NCI-H1417 (cell line): ENCODE measurements at places on chromosomes 5 and 9.

- peak; percentile 58 for DNase-seq
These were observed 19.0 kb downstream of the NEURL1B start for GRCh38 chr5:172659909-172660628.

DNA sequence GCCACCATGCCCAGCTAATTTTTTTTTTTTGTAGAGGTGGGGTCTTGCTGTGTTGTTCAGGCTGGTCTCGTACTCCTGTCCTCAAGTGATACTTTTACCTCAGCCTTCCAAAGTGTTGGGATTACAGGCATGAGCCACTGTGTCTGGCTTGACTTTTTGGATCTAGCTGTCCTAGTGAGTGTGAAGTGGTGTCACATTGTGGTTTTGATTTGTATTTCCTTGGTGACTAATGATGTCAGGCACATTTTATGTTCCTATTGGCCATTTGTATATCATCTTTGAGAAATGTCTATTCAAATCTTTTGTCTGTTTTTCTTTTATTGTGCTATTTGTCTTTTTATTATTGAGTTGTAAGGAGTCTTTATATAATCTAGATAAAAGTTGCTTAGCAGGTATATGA is 53.5 kb upstream of the MCCC2 start:
- no peak for DNase-seq

DNA sequence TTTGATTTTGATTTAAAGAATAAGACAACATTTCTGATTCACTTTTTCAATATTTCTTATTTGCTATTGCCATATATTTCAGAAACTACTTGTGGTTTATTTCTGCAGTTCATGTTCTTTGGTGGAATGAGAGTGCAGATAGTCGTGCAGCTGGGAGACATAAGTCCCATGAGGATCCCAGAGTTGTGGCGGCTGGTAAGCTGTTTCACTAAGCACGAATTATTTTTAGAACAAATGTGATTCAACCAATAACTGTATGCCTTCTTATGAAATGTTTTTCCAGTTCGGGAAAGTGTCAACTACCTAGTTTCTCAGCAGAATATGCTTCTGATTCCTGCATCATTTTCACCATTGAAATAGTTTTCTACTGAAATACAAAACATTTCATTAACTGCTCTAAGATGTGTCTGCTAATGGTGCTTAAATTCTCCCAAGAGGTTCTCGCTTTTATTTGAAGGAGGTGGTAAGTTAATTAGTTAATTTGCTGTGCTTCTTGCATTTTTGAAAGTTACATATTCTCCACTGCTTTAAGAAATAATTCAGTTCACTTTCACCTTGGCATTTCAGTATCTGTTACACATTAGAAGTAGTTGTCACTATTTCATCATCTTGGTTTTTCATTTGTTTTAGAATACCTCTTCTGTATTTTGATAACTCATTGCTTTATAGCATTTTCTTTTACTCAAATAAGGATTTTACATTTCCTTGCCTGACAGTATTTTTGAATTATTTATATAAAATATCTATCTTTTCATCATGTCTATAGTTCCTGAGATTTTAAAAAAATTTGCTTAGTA is 9.0 kb downstream of the NIPSNAP3B start:
- no peak for DNase-seq

DNA sequence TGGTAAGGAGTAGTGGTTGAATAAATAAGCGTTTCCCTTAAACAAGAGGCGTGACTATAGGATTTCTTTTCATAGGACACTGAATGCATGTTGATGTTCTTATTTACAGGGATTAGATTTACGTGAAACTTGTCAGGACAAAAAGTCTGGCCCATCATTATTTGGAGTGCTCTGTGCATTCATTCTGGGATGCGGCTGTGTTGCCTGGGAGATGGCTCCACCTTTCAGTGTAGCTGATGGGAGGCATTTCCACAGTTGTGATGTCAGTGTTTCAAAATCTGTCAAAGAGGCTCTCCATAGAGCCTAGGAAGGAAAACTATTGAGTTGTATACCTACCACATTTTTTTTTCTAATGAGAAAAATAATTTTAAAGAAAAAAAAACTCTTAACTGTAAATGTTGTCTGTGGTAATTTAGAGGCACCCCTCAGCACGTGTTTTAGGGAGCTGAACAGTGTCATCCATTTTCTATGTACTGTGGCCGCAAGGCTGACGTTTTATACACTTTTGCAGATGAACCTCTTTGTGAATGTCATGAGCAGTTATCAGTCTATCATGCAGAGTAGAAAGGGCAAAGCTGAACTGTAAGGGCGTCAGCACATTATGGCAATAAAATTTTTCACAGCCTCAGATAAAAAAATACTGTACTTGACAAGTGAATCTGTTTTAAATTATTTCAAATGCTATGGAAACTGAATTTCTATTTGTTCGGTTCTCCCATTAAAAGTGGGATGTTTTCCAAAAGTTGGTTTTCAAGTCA is 202.7 kb downstream of the PBX3 start:
- DNase-seq, result no peak

DNA sequence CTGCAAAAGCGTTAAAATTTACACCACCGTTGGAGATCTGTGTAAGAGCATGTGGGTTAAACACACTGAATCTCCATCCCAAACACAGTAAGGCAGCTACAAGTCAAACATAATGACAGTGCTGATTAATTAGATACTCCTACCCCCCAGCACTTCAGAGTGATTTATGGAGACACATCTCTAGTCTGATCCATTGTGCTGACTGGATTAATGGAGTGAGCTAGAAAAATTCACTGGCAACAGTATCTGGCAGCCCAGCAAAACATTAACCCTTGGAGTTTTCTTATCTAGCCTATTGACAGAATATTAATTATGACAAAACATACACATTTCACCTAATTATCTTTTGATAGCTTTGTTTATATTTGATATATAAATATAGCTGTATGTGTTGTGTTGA is 188.6 kb upstream of the ISL1 start:
- DNase-seq, result peak; percentile 97

- DNase-seq, result no peak
These were observed 126.5 kb upstream of the TRPC7 start for GRCh38 chr5:136491806-136492205.

DNA sequence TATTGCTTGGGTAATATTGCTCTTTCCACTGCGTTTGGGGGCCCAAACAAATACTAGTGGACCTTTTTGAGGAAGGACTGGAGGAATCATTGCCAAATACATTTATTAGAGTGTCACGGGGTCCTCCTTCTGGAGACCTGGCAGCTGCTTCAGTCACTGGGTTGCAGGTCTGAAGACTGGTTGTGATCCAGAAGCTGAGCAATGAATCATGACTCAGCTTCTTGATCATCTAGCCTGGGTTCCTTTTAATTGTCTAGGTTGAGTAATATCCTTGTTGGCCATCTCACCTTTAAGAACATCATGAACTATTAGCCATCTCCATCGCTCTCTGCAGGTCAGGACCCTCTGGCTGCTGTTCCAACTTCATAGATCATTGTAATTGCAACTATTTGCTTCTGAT is 15.4 kb upstream of the UBAP1 start:
- DNase-seq, result no peak

GRCh38 chr5:177327539-177328522 is 16.1 kb upstream of the MXD3 start:
- DNase-seq, result no peak

DNA sequence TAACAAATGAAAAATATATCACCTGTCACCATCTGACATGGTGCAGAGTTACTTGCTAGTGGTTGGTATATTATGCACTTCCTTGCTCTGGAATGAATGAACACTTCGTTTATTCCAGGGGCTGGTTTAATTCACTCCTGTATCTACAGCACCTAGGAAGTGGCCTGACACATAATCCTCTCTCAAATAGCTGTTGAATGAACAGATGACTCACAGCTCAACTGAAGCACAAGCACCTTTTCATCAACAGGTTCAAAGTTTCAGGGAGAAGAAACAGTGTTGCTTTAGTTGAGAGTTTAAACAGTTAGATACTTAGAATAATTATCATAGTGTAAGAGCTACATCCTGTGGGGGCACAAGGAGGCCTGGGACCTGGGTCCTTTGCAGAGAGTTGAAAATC is 135.0 kb upstream of the DAP start:
- DNase-seq, result no peak

GRCh38 chr9:20782289-20782688 is 98.2 kb downstream of the FOCAD start:
- DNase-seq, result no peak

- DNase-seq, result peak; percentile 28
These were observed 13.6 kb downstream of the ITGA1 start for GRCh38 chr5:52801329-52801728.

DNA sequence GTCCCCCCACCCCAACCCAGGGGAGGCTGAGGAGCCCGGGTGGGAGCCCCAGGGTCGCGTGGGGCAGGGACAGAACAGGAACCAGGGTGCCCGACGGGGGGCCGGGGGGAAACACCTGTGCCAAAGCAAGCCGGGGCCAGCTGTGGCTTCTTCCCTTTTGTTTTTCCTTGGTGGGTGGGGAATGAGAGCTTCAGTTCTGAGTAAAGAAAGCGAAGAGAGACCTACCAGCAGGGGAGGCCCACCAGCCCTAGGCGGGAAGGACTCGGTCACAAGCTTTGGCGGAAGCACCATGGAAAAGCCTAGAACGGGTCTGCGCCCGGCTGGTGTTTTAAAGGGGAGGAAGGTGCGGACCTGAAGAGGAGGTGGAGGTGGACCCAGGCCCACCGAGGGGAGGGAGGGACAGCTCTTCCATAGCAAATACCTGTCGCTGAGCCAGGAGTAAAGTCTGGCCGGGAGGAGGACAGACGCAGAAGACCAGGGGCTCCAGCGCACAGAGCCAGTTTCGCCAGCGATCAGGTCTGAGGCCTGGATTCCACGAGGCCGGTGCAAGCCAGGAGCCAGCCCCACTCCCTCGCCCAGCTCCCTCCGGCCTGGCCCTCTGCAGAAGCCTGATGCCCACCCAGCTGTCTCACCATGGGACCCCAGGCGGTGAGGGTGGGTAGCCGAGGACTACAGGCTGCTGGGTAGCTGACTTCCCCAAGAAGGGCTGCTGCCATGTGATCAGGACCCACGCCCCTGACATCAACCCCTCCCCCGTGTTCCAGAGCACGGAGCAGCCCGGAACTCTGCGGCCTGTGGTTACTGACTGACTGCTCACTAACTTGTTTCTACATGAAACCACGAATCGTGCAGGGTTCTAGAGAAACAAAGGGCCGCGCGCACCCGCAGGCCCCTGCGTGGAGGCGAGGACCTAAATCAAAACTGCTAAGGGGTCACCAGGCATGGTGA is 849 bp upstream of the MGAT1 start:
- no peak for DNase-seq
